ENCODE measurements at places on chromosomes 2 and 18.

GRCh38 chr2:13539296-13539695 lies 822.6 kb downstream of the TRIB2 start:
- no peaks in the 10 kb centered on the region for H3K27me3 ChIP-seq
- DNase-seq = no peak
- no peak overlapping the region for H3K27ac ChIP-seq
- no peaks in the 10 kb centered on the region for H3K4me1 ChIP-seq
- no peaks in the 10 kb centered on the region for H3K36me3 ChIP-seq
- no peak overlapping the region for H3K4me3 ChIP-seq

DNA sequence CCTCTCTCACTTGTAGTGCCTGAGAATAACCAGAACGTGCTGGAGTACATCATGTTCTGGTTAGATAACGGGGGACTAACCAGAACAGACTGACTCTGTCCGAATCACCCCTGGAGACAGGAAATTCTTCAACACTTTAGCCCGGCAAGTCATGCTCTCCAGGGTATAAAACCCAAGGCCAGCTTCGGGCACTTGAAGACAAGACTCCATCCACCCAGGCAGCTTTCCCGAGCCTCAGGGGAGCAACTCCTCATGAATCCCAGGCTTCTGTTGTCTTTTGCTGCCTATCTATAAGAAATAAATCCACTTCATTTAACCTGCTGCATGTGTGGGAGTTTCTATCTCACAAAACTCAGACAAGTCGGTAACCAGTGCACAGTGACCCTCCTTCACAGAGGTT lies 99.6 kb downstream of the KCNF1 start:
- H3K27ac ChIP-seq = no peak overlapping the region
- DNase-seq = no peak
- no peaks in the 10 kb centered on the region for H3K27me3 ChIP-seq
- H3K4me1 ChIP-seq = no peaks in the 10 kb centered on the region
- no peak overlapping the region for H3K4me3 ChIP-seq

DNA sequence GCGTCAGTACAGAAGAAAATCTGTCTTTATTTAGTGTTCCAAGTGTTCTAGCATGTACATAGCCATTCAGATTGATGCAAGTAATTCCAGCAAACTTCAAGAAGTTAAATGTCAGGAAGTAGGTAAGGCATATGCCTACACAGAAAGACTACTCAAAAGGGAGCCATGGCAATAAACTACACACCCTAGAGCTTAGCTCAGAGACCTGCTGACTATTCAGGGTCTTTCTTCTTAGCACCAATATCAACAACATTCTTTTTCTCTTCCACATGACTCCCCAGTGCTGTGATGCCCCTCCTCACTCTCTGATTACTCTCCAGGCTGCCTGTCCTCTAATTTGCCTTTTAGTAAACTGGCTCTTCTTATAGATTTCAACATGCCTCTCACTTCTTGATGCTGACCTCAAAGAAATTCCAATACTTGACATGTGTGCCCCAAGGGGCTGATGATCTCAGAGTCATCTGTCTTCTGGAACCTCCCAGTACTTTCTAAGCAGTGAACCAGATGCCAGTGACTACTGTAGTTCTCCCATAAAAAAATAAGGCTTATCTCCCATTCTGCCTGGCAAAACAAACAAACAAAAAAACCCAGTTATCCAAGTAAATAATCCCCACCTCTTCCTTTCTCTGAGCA lies 909.2 kb upstream of the FANCL start:
- no peaks in the 10 kb centered on the region for H3K36me3 ChIP-seq
- DNase-seq = no peak
- H3K4me3 ChIP-seq = no peak overlapping the region

DNA sequence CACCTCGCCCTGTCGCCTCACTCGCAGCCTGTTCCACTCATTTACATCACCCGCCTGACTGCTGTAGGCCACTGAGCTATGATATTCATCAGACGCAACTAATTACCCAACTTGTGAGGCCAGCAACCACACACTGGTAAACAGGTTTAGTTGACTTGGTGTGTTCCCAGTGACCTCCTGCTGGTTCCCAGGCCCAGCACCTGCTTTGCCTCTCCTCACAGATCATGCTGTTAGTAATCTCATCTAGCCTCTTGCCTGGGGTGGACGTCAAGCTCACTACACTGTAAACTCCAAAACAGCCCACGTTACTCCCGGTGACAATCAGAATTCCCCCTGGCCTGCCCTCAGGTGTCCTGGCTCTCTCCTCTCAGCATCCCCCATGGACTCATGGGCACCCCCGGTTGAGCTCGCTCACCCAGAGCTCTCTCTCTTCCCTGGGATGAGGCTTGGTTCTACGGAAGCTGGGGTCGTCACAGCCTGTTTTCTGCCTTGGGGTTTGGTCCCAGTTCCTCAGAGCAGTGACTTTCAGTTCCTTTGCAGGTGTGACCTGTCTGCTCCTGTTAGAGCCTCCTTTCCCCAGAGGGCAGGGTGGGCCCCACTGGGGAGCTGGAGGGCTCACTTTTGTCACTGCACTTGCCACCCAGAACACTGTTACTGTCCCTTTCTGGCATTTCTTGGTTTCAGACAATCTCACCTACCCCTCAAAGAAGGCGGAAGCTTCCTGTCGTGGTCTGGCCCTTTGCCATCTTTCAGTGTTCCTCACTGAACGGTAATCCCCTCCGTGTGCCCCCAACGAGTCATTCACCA lies 40.3 kb downstream of the INPP5D start:
- H3K4me3 ChIP-seq = no peak overlapping the region
- H3K27me3 ChIP-seq = no peaks in the 10 kb centered on the region
- H3K27ac ChIP-seq = no peak overlapping the region
- no peaks in the 10 kb centered on the region for H3K36me3 ChIP-seq
- DNase-seq = no peak

GRCh38 chr18:79403723-79404566 lies 8.2 kb downstream of the NFATC1 start:
- no peaks in the 10 kb centered on the region for H3K27me3 ChIP-seq
- H3K4me1 ChIP-seq = peaks cover 14% of the 10 kb centered on the region
- peak overlapping the region; percentile 29 for H3K4me3 ChIP-seq
- H3K36me3 ChIP-seq = no peaks in the 10 kb centered on the region
- DNase-seq = no peak
- H3K27ac ChIP-seq = peak overlapping the region; percentile 90

GRCh38 chr18:49279041-49279440 lies 181.4 kb downstream of the DYM start:
- no peaks in the 10 kb centered on the region for H3K4me1 ChIP-seq
- no peak overlapping the region for H3K4me3 ChIP-seq
- H3K27ac ChIP-seq = no peak overlapping the region
- no peaks in the 10 kb centered on the region for H3K27me3 ChIP-seq
- peaks cover 15% of the 10 kb centered on the region for H3K36me3 ChIP-seq

DNA sequence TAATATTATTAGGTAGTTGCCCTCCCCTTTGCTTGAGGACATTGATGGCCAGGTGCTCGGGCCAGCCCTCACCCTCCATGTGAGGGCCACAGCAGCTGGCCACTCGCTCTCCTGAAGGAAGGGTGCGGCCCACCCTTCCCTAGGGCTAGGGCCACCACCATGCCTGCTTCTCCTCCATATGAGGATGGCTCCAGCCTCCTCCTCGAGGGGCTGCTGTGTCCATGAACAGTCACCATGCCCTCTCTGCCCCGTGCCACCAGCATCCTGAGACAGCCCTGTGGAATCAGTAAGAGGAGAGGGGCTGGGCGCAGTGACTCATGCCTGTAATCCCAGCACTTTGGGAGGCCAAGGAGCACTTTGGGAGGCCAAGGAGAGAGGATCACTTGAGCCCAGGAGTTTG lies 2.4 kb downstream of the GPR17 start:
- H3K36me3 ChIP-seq = peaks cover 7% of the 10 kb centered on the region
- peaks cover 18% of the 10 kb centered on the region for H3K4me1 ChIP-seq
- H3K27ac ChIP-seq = peak overlapping the region; percentile 74

- no peak overlapping the region for H3K27ac ChIP-seq
- H3K27me3 ChIP-seq = no peaks in the 10 kb centered on the region
- no peak for DNase-seq
- no peak overlapping the region for H3K4me3 ChIP-seq
- H3K36me3 ChIP-seq = peaks cover 3% of the 10 kb centered on the region
Observed at GRCh38 chr2:157803952-157804351, 72.2 kb downstream of the ACVR1 start.

DNA sequence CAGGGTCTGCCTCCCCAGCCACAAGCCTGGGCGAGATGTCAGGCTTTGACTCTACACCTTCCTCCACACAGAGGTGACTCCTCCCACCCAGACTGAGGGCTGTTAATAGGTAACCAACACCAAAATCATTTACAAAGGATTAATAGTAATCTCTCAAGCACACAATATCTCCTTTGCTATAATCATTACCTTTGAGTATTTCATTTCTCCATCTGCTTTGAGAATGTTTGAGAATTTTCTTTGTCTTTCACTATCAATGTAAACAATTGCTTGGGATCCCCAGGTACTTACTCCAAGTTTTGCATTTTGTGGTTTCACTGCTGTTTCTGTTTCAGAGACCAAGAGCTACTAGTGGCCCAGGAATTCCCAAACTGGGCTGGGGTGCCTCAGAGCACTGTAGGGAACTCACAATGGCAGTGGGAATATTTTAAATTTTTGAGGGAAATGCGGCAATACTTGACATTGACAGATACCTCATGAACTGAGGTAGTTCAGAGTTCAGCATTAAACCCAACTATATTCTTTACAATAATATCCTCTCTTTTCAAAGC lies 166.4 kb upstream of the MGAT5 start:
- no peak overlapping the region for H3K4me3 ChIP-seq
- no peaks in the 10 kb centered on the region for H3K27me3 ChIP-seq
- DNase-seq = no peak
- no peaks in the 10 kb centered on the region for H3K4me1 ChIP-seq
- no peaks in the 10 kb centered on the region for H3K36me3 ChIP-seq

- no peaks in the 10 kb centered on the region for H3K27me3 ChIP-seq
- no peak overlapping the region for H3K4me3 ChIP-seq
- H3K4me1 ChIP-seq = peaks cover 17% of the 10 kb centered on the region
- peak overlapping the region; percentile 60 for H3K27ac ChIP-seq
Observed at GRCh38 chr18:48813833-48814489, 136.8 kb downstream of the SMAD7 start.

DNA sequence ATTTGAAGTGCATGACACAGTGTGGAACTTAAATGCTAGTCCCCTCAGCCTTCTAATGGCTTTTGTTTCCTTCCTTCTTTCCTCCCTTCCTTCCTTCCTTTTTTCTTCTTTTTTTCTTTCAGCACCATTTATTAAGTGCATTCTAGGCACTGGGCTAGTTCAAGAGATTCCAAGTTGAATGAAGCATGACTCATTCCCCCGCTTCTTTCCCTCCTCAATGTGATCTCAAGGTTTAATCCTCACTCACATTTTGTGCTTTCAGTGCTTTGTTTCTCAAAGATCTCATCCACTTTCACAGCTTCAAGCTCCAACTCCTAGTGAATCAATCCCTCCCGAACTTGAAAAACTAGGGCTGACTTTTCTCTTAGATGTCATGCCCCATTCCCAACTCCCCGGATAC lies 90.1 kb downstream of the LBH start:
- H3K4me3 ChIP-seq = no peak overlapping the region
- peaks cover 3% of the 10 kb centered on the region for H3K4me1 ChIP-seq
- no peaks in the 10 kb centered on the region for H3K36me3 ChIP-seq

- H3K36me3 ChIP-seq = no peaks in the 10 kb centered on the region
- DNase-seq = no peak
- no peak overlapping the region for H3K4me3 ChIP-seq
- no peaks in the 10 kb centered on the region for H3K27me3 ChIP-seq
- peaks cover 3% of the 10 kb centered on the region for H3K4me1 ChIP-seq
Observed at GRCh38 chr2:231130336-231131056, 5.7 kb upstream of the HTR2B start.

GRCh38 chr2:39584283-39584965 lies 81.3 kb upstream of the TMEM178A start:
- H3K4me1 ChIP-seq = no peaks in the 10 kb centered on the region
- H3K36me3 ChIP-seq = no peaks in the 10 kb centered on the region
- H3K4me3 ChIP-seq = no peak overlapping the region
- no peak for DNase-seq
- H3K27ac ChIP-seq = no peak overlapping the region

DNA sequence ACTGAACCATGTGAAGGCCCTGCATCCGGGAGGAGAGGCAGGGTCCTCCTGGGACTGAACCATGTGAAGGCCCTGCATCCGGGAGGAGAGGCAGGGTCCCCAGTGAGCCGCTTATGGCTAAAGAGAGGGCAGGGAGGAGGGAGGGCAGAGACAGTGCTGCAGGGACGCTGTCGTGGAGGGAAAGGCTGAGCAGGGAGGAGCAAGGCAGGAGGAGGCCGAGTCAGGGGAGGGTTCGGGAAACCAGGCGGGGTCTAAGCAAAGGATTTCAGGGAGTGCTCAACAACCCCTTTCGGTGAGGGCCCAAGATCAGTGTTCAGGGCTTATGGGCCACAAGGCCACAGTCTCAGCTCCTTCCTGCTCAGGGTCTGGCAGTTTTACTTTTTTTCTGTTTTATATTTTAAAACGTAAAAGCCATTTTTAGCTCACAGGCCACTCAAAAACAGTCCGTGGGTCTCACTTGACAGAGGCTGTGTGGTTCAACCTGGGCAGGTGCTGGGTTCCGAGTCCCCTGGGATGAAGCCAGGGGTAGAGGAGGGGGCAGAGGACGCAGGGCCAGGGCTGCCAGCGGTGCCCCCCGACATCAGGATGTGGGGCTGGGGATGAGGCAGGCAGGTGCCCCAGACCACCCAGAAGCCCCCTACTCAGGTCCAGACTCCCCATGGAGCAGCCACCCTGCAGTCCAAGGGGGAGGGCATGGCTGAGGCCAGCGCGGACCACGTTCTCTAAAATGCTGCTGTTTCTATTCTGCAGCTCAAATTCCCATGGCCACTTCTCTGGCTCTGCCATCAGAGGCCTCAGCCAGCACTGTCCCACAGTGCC lies 5.2 kb downstream of the TMEM18 start:
- H3K4me3 ChIP-seq = no peak overlapping the region
- no peak overlapping the region for H3K27ac ChIP-seq

DNA sequence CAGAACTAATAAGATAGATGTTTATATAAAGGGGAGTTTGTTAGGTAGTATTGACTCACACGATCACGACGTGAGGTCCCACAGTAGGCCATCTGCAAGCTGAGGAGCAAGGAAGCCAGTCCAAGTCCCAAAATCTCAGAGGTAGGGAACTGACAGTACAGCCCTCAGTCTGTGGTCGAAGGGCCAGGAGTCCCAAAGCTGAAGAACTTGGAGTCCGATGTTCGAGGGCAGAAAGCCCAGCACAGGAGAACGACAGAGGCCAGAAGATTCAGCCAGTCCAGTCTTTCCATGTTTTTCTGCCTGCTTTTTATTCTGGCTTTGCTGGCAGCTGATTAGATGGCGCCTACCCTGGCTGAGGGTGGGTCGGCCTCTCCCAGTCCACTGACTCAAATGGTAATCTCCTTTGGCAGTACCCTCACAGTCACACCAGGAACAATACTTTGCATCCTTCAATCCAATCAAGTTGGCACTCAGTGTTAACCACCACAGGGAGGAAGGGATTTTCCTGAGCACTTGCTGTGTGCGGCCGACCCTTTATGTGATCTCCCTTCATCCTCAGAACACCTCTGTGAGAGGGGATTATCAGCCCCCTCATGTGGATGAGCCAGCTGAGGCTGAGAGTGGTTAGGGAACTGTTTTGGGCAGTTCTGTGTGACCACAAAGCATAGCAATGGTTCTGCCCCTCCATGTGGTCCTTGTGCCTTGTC lies 78.3 kb downstream of the RNF144A start:
- no peaks in the 10 kb centered on the region for H3K36me3 ChIP-seq
- no peak for DNase-seq
- H3K27me3 ChIP-seq = no peaks in the 10 kb centered on the region
- H3K4me1 ChIP-seq = no peaks in the 10 kb centered on the region
- no peak overlapping the region for H3K4me3 ChIP-seq

GRCh38 chr2:170869036-170869435 lies 52.3 kb downstream of the GAD1 start:
- no peak overlapping the region for H3K4me3 ChIP-seq
- H3K4me1 ChIP-seq = no peaks in the 10 kb centered on the region
- no peak for DNase-seq
